ENCODE measurements at places on chromosomes 11 and 22.

- DNase-seq: no peak
These were observed 37.7 kb upstream of the ANO1 start for GRCh38 chr11:70040452-70040851.

- peak; percentile 58 for DNase-seq
These were observed 1.8 kb upstream of the RASGRP2 start for GRCh38 chr11:64745521-64746328.

GRCh38 chr22:28831140-28832072 lies 31.0 kb upstream of the XBP1 start:
- no peak for DNase-seq

DNA sequence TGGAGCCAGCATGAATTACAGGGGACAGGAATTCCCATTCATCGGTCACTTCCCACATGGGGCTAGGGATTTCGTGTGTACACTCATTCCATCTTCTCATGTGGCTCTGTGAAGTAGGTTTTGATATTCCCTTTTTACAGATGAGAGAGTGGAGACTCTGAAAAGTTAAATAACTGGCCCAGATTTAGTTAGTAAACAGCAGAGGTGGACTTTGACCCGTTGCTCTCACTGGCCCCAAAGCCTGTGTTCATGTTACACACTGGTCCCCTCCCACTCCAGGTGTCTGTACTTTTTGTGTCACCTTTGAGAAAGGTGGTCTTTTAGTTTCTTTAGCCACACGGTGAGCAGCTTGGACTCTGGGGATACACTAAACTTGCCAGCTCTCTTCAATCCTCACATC lies 108.5 kb downstream of the MICAL2 start:
- DNase-seq: no peak

DNA sequence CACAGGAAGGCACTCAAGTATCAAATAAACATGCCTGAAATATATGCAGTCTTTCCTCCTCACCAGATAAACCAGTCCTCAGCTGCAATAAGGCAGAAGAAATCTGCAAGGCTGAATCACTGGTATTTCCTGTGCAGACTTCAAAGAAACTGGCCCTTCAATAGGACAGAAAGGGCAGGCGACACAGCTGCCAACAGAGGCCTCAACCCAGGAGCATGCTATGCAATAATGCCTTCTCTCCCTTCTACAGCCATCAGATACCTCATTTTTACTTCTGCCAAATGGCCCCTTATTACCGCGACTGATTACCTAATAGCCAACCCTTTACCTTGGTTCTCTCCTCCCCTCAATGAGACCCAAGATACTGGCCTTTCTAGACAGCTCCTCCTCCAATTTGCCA lies 8.0 kb downstream of the NUMA1 start:
- DNase-seq: no peak

- DNase-seq: no peak
These were observed 146.0 kb upstream of the SEZ6L start for GRCh38 chr22:26023104-26023775.

GRCh38 chr22:23088199-23088604 lies 17.9 kb downstream of the GNAZ start:
- DNase-seq: no peak

DNA sequence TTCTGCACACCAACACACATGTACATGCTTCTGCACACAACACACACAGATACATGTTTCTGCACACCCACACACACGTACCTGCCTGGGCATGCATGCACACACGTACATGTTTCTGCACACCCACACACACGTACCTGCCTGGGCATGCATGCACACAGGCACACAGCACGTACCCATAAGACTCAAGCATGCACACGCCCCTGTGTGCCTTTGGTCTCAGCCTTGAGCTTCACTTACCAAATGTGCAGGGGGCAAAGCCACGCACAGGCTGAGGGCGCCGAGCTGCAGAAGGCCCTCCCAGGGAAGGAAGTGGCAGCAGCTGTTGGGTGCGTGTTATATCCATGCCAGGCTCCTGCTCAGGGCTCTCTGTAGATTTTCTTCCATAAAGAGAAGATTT lies 34.7 kb upstream of the SMIM38 start:
- DNase-seq: no peak

DNA sequence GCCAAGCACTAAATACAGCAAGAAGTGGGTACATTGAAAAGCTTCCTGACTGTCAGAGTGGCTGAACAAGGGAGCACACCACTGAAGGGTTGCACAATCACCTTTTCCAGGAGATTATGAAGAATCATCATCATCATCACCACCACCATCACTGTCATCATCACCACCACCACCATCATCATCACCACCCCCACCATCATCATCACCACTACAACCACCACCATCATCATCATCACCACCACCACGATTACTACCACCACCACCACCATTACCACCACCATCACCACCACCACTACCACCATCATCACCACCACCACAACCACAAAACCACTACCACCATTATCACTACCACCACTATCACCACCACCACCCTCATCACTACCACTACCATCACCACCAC lies 147.9 kb upstream of the TBCEL start:
- DNase-seq: no peak

DNA sequence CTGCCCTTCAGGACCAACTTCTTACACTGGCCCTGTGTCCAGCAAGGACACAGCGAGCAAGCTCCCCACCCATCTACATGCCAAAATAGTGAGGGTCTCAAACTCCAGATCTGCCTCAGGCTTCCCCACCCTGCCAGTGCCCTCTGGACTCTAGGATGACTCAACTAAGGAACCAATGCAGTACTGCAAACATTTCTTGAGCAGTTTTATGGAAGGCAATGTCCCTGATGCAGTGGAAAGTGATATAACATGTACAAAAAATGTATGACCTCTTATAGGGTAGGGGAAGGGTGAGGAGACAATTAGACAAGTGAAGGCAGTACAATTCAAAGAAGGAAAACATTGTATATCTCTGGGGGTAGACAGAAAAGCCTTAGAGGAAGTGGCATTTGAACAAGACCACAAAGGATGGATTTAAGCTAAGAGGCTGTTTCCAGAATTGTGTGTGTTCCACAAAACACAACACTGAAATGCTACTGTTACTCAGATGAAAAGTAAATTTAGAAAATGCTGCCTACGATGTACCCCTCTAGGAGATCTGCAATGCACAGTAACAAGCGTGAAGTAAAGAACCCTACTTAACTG lies 47.3 kb downstream of the RAB30 start:
- no peak for DNase-seq

- no peak for DNase-seq
These were observed 32.9 kb downstream of the TST start for GRCh38 chr22:36986242-36986821.

- no peak for DNase-seq
These were observed 350.4 kb upstream of the B3GAT1 start for GRCh38 chr11:134762248-134763029.

GRCh38 chr22:50626850-50627641 lies 906 bp downstream of the ARSA start:
- DNase-seq: no peak

GRCh38 chr22:31750365-31751284 lies 693 bp upstream of the PRR14L start:
- DNase-seq: no peak

DNA sequence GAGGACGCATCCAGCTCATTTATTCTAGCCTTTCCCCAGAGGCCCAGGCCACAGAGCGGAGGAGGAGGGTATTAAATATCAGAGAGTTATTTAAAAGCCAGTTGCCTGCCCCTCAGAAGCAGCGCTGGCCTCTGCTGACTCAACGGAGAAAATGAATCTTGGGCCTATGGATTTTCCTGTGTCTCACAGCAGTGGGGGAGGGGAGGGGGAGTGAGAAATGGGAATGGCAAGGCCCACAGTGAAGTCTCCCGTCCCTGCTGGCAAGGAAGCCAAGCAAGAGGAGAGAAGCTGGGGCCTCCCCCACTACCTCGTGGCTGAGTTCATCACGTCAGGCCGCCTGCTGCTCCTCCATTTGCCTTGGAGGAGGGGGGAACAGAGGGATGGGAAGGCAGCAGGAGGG lies 4.5 kb upstream of the TPBGL start:
- DNase-seq: no peak

DNA sequence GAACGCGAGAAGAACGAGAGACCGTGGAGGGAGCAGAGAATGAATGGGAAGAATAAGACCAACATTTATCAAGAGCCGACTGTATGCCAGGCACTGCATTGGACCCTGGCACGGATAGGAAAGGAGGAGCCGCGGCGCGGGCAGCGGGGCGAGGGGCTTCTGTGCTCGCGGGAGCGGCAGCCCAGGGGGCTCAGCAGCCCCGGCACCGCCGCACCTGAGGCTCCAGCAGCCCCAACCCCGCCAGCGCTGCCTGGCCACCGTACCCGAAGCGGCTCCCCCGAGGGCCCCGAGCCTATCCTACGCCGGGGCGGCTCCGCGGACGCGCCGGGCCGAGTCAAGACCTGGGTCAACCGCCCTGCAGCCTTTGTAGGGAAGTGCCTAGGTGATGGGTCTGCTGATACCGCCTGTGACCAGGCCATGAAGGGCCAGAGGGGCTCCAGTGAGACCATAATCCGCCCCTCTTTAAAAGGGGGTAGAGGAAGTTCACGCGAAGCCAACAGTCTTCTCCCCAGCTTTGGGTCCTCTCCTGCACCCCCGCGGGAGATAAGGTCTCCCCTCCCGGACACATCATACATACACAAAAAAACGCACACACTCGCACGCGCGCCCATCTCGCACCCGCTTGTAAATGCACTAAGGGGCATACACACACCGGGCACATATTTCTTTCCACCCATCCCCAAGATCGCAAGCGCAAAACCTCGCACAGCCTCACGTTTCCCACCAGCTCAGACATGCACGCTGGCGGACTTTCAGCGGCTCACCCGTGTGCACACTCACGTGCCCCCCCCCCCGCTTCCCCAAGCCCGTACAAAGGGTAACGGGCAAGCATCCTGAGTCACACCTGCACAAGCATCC lies 935 bp upstream of the RTN4RL2 start:
- DNase-seq: no peak

GRCh38 chr22:30940685-30941362 lies 27.8 kb downstream of the MORC2 start:
- no peak for DNase-seq

DNA sequence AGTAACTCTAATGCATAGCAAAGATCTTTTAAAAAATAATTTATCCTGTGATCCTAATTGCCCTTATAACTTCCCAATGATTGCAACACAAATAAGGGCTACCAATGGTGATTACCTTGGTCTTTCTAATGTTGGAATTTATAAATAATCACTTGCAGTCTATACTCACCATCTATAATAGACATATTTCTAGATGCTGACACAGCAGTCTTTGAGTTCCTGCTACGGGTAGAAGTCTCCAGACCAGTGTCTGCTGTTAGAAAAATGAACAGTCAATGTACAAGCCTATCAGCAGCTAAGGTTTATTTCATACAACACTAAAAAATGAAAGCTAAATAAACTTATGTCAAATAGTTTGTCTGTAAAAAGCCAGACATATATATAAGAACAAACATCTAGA lies 44.4 kb upstream of the GPR83 start:
- DNase-seq: no peak

DNA sequence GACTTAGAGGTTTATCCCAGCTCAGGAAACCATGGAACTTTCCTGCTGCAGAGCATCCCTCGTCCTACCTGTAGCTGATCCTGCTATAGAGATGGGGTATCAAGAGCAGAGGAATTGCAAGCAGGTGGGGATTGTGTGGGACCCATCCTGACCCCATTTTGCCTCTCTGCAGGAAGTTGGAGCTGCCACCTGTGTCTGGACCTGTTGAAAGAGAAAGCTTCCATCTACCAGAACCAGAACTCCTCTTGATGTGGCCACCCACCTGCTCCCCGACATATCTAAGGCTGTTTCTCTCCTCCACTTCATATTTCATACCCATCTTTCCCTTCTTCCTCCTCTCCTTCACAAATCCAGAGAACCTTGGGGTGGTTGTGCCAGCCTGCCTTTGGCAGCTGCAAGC lies 3.0 kb upstream of the TIGD3 start:
- DNase-seq: no peak

DNA sequence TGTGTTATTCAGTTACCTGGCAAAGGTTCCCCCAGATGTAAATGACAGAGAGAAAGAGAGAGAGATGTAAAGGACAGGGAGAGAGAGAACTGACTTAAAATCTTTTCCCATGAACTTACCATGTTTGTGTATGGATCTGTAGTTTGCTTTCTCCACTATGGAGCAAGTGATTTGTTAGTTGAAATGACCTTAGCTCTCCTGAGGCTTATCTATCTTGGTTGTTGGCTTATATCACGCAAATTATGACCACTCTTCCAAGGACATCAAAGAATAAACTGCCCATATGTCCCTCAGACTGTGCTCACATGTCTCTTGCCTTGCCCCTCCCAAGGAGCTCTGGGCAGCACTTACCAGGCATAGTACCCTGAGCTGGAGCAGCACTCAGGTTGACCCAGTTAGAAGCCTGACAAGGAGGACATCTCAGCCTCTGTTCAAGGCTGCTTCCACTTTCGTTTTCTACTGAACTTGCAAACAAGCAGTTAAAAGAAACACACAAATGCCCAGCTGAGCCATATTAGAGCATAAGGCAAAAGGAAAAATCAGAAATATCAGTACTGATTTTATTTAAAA lies 95.3 kb upstream of the RCN1 start:
- no peak for DNase-seq

GRCh38 chr22:23163665-23164064 lies 16.6 kb upstream of the BCR start:
- peak; percentile 59 for DNase-seq

DNA sequence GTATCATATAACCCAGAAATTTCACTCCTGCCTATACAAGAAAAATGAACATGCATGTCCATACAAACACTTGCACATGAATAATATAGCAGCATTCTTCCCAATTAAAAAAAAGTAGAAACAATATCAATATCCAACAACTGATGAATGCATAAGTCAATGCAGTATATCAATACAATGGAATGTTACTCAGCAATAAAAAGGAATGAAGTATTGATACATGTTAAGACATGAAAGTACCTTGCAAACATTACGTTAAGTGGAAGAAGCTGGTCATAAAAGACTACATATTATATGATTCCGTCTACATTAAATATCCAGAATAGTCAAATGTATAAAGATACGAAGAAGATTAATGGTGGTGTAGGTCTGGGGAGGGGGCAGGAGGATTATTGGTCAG lies 73.9 kb upstream of the DRD2 start:
- no peak for DNase-seq

DNA sequence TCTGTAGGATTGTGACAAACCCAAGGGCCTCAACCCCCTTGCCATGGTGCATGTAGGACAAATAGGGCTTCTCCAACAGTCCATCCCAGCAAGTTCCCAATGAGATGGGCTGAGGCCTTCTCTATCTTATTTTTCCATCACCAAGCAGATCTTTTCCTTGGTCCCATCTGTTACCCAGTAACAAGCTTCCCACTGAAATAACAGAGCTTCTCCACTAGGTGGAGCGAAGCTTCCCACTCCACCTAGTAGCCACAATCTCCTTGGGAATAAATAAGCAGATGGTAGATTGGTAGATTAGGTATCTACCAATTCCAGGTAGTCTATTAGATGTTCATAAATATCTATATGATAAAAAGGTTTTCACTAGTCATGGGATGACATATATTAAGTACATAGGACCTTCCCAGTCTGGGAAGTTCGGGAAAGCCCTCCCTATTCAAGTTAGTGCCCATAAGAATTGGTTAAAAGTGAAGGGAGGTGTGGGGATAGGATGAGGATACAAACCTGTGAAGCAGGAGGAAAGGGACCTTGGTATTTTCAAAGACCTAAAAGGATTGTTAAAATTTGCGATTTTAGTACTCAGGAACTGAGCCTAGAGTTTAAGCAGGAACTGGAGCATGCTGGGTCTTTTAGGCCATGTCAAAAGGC lies 5.9 kb upstream of the OR52L1 start:
- DNase-seq: no peak

- no peak for DNase-seq
These were observed 2.1 kb upstream of the TCF20 start for GRCh38 chr22:42272431-42272999.

GRCh38 chr22:10961043-10961860 lies 4566.7 kb upstream of the OR11H1 start:
- peak; percentile 86 for DNase-seq
